ENCODE measurements at places on chromosomes 13 and 19.

- no peak for DNase-seq
Measured at GRCh38 chr13:33070713-33071112, 54.5 kb downstream of the KL start.

GRCh38 chr19:32287811-32288227 is 57.6 kb upstream of the ZNF507 start:
- DNase-seq = no peak

DNA sequence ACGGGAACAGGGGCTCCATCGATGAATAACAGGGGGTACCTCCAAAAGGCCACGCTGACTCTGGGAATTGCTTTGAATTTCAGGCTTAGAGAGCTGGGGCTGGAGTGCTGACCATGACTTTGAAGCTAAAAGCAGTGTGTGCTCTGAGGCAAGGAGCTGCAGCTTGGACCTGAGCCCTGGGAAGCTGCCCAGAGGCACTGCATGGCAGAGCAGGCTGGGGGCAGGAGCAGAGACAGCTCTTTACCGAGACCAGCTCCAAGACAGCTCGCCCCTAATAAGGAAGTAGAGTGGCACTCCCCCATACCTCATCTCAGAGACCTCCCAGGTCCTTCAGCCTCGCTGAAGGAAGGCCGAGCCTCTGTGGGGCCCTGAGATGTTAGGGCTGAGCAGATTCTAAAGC is 200.2 kb downstream of the COL4A1 start:
- no peak for DNase-seq

DNA sequence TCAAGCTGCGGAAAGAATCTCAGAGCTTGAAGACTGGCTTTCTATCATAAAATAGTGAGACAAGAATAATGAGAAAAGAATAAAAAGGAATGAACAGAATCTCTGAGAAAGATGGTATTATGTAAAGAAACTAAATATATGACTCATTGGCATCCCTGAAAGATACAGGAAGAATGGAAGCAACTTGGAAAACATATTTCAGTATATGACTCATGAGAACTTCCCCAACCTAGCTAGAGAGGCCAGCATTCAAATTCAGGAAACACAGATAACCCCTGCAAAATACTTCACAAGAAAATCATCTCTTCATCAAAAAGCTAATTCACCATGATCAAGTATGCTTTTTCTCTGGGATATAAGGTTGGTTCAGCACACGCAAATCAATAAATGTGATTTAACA is 2318.0 kb downstream of the PCDH9 start:
- no peak for DNase-seq

- no peak for DNase-seq
Measured at GRCh38 chr19:55712804-55713631, 25.2 kb downstream of the NLRP9 start.

- no peak for DNase-seq
Measured at GRCh38 chr13:76804801-76805200, 81.4 kb downstream of the KCTD12 start.

GRCh38 chr19:58096884-58097283 is 1.1 kb downstream of the ZSCAN18 start:
- no peak for DNase-seq

GRCh38 chr19:54916822-54917221 is 10.9 kb downstream of the NCR1 start:
- no peak for DNase-seq

DNA sequence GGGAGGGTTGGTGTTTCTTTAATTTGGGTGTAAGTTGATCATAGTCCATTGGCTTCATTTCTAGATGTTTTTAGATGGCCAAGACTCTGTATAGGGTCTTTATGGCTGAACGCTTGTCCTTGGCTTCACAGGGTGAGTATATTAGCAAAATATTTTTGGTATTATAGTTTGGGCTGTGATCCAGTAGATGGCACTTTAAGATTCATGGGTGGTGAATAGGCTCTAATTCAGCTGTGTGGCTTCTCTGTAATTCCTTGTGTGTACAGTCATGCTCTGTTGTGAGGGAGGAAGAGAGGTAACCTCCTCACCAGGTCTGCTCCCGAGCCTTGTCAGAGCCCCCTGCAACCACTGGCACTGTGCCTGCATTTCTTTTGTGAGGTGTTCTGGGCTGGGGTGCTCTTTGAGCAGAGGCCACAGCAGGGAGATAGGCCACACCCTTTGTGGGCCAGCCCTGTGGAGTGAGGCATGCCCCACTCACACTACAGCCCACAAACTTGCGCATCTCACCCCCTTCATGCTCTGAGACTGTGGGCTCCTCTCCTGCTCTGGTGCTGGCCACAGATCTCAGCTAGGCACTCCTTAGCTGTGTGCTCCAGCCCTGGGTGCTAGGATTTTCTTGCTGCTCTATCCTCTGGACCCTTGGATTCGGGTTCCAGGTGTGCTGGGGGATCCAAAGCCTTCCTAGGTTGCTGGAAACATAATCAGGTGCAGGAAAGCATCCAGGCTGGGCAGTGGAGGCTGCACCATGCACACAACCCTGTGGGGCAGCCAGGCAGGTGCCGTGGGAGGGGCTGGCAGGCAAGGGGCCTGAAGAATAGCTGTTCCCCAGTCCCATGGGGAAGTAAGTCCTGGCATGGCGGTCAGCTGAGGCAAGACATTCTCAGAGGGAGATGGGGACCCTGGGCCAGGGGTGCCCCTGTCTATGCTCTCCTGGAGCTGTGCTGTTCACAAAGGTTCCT is 193.9 kb downstream of the GPC5 start:
- no peak for DNase-seq

DNA sequence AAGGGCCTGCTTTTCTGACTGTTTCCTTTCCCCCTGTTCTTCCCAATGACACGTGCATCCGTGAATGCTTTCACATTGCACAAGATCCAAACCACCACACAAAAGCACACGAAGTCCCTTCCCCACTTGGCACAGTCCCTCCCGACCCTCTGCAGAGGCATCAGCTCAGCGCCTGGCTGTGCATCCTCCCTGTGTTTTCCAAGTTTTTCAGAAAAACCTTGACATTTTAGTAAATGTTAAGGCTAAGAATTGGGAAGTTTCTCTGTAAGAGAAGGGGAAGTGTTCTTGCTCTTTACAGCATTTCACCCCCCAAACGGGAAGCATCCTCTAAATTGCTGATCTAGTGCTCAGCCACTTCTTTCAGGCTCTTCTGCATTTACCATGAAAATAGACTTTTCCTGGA is 94.5 kb upstream of the TM9SF2 start:
- no peak for DNase-seq
